B cell (primary cell): ENCODE measurements at places on chromosomes 6 and 20. TPM values are rescaled to one million over a fixed set of nuclear protein-coding genes. Genes with fewer than 3 reads are reported as not detected.
A peak's percentile ranks its signal among the peaks of the same experiment; 100 is the strongest.

Gene CGA
- total RNA-seq: not detected in 2 replicates

Gene APOM
- 2.6 and 3.6 TPM in 2 replicates for total RNA-seq

GRCh38 chr6:117169064-117169665, 96.2 kb upstream of the VGLL2 start:
- no peaks in the 10 kb centered on the region for H3K36me3 ChIP-seq
- DNase-seq: no peak
- no peaks in the 10 kb centered on the region for H3K27me3 ChIP-seq
- no peaks in the 10 kb centered on the region for H3K4me1 ChIP-seq

GRCh38 chr6:2793534-2794151, 28.4 kb downstream of the WRNIP1 start:
- H3K4me1 ChIP-seq: peaks cover 30% of the 10 kb centered on the region
- no peaks in the 10 kb centered on the region for H3K36me3 ChIP-seq
- H3K27ac ChIP-seq: peak overlapping the region; percentile 43
- H3K4me3 ChIP-seq: no peak overlapping the region
- no peaks in the 10 kb centered on the region for H3K27me3 ChIP-seq
- peak; percentile 27 for DNase-seq

GRCh38 chr6:142857233-142857761, 87.7 kb downstream of the HIVEP2 start:
- DNase-seq: peak; percentile 61
- peak overlapping the region; percentile 83 for H3K27ac ChIP-seq
- no peaks in the 10 kb centered on the region for H3K27me3 ChIP-seq
- peaks cover 77% of the 10 kb centered on the region for H3K4me1 ChIP-seq
